ENCODE measurements at places on chromosomes 12 and 14. TPM values are rescaled to one million over a fixed set of nuclear protein-coding genes. Genes with fewer than 3 reads are reported as not detected.

NAB2 gene
- polyA plus RNA-seq, result 11.6 TPM

SLC25A21 gene
- polyA plus RNA-seq, result 0.53 TPM

CLEC1A gene
- polyA plus RNA-seq, result 1.4 TPM

PLXNC1 gene
- 0.41 TPM for polyA plus RNA-seq

HHIPL1 gene
- 0.28 TPM for polyA plus RNA-seq

NYNRIN gene
- polyA plus RNA-seq, result 4.8 TPM

ATG101 gene
- polyA plus RNA-seq, result 16.3 TPM

PRH2 gene
- polyA plus RNA-seq, result not detected

HOXC11 gene
- polyA plus RNA-seq, result not detected

KCNJ8 gene
- 0.49 TPM for polyA plus RNA-seq

LRRC10 gene
- polyA plus RNA-seq, result not detected

DNAL1 gene
- polyA plus RNA-seq, result 1.7 TPM

PTHLH gene
- 6.8 TPM for polyA plus RNA-seq

BCL7A gene
- 2.1 TPM for polyA plus RNA-seq

MAP3K9 gene
- 11.6 TPM for polyA plus RNA-seq

GLI1 gene
- 0.16 TPM for polyA plus RNA-seq

PROX2 gene
- polyA plus RNA-seq, result not detected

CDKL1 gene
- 1.7 TPM for polyA plus RNA-seq

SCARB1 gene
- polyA plus RNA-seq, result 8.6 TPM

GPRC5D gene
- 0.69 TPM for polyA plus RNA-seq

DCAF11 gene
- polyA plus RNA-seq, result 21.5 TPM

ANAPC7 gene
- polyA plus RNA-seq, result 49.6 TPM

KRT71 gene
- not detected for polyA plus RNA-seq

IL31 gene
- polyA plus RNA-seq, result not detected

NR4A1 gene
- polyA plus RNA-seq, result 10.6 TPM

CPM gene
- polyA plus RNA-seq, result 1.8 TPM

TAS2R30 gene
- 0.12 TPM for polyA plus RNA-seq

TCL1B gene
- not detected for polyA plus RNA-seq

NFE2 gene
- polyA plus RNA-seq, result 0.08 TPM

POLE2 gene
- polyA plus RNA-seq, result 7.0 TPM

KRT77 gene
- not detected for polyA plus RNA-seq

MYF5 gene
- polyA plus RNA-seq, result not detected

MLF2 gene
- polyA plus RNA-seq, result 117 TPM

GXYLT1 gene
- 1.4 TPM for polyA plus RNA-seq

WNT5B gene
- 13.9 TPM for polyA plus RNA-seq

GZMB gene
- 3.0 TPM for polyA plus RNA-seq

TAS2R14 gene
- 0.35 TPM for polyA plus RNA-seq

HOXC12 gene
- not detected for polyA plus RNA-seq

BMP4 gene
- 3.8 TPM for polyA plus RNA-seq

ASIC1 gene
- 1.4 TPM for polyA plus RNA-seq

CLEC9A gene
- not detected for polyA plus RNA-seq

SPRYD4 gene
- polyA plus RNA-seq, result 2.2 TPM

FOXG1 gene
- polyA plus RNA-seq, result 0.12 TPM

SERPINA10 gene
- not detected for polyA plus RNA-seq

Data from esophagus (tissue), 2 donors.